ENCODE measurements at places on chromosomes 2 and 18. TPM values are rescaled to one million over a fixed set of nuclear protein-coding genes. Genes with fewer than 3 reads are reported as not detected.
A peak's percentile ranks its signal among the peaks of the same experiment; 100 is the strongest.

DNA sequence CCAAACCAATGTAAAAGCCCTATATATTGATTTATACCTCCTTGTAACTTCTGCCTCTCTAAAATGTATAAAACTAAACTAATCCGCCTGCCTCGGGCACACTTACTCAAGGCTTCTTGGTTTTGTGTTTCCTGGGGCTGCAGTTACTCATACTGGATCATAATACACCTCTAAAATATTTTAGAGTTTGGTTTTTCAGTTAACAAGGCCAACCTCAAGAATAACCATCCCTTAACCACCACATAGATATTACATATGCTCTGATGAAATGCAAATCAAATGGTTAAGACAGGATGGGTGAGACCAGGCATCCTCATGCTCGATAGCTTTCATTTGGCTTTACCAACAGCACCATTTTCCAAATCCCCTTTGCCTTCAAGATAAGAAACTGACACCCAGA lies 46.4 kb downstream of the UXS1 start:
- peaks cover 91% of the 10 kb centered on the region for H3K36me3 ChIP-seq
- H3K4me1 ChIP-seq, result peaks cover 82% of the 10 kb centered on the region
- H3K27me3 ChIP-seq, result no peaks in the 10 kb centered on the region
- H3K4me3 ChIP-seq, result peak overlapping the region; percentile 46
- DNase-seq, result peak; percentile 41
- H3K27ac ChIP-seq, result peak overlapping the region; percentile 87

GRCh38 chr2:174617120-174617519 lies 19.5 kb upstream of the WIPF1 start:
- no peaks in the 10 kb centered on the region for H3K27me3 ChIP-seq
- H3K27ac ChIP-seq, result peak overlapping the region; percentile 95
- no peak for DNase-seq
- H3K36me3 ChIP-seq, result peaks cover 72% of the 10 kb centered on the region
- H3K4me3 ChIP-seq, result peak overlapping the region; percentile 66

DNA sequence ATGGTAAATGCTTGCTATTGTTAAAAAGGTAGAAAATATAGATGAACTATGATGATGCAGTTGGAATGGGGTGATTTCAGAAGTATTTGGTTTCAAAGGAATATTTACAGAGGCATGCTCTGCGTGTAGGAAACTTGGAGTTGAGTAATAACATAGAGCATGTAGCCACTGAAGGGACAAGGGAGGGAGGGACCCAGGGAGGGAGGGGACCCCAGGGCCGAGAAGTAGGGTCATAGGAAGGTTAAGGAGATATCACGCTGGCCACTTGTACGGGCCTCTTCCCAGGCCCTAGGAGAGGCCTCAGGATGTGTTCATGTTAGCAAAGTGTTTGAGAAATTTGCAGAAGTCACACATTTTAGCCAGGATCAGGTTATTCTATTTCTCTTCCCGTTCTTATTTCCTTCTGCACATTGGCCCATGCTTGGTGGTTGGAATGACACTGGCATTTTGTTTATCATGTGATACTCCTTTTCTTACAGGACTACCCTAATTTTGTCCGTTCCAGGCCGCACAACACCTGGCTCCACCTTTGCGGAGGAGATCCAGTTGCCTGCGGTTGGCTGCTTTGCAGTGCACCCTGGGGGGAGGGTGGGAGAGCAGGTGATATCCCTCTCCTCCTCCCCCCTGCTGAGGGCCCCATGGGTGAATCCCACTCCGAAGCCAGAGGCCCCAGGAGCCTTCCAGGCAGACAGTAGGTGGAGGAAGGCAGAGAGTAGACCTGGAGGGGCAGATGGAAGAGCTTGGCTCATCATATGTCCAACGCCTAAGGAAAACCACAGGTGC lies 16.9 kb upstream of the ACKR3 start:
- no peak overlapping the region for H3K27ac ChIP-seq
- DNase-seq, result no peak
- peaks cover 84% of the 10 kb centered on the region for H3K4me1 ChIP-seq
- no peak overlapping the region for H3K4me3 ChIP-seq

- H3K36me3 ChIP-seq, result peaks cover 4% of the 10 kb centered on the region
- H3K4me1 ChIP-seq, result no peaks in the 10 kb centered on the region
- no peak for DNase-seq
Measured at GRCh38 chr2:84556190-84556589, 39.9 kb downstream of the DNAH6 start.

- H3K4me3 ChIP-seq, result no peak overlapping the region
- H3K27ac ChIP-seq, result no peak overlapping the region
- H3K27me3 ChIP-seq, result no peaks in the 10 kb centered on the region
- H3K36me3 ChIP-seq, result no peaks in the 10 kb centered on the region
- H3K4me1 ChIP-seq, result no peaks in the 10 kb centered on the region
Measured at GRCh38 chr2:132754867-132755472, 85.0 kb upstream of the LYPD1 start.

The TBR1 gene
- total RNA-seq, result 0.10 TPM

The NT5DC4 gene
- not detected for total RNA-seq

DNA sequence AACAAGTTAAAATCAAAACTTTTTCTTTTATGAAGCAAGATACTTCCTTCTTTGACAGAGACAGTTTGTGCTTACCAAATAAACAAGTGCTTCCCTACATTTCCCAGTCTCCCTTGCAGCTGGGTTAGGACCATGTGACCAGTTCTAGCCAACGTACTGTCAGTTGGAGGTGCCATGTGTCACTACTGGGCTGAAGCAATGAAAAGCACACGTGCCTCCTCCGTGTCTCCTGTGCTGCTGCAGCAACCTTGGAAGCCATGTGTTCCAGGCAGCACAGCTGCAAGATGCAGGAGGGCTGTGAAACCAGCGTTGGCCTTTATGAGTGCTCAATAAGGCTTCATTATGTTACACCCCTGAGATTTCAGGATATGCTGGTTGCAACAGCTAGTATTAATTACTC lies 93.2 kb downstream of the DHRS9 start:
- no peak for DNase-seq
- H3K4me1 ChIP-seq, result no peaks in the 10 kb centered on the region
- H3K36me3 ChIP-seq, result no peaks in the 10 kb centered on the region
- H3K4me3 ChIP-seq, result no peak overlapping the region
- H3K27me3 ChIP-seq, result peaks cover 20% of the 10 kb centered on the region

DNA sequence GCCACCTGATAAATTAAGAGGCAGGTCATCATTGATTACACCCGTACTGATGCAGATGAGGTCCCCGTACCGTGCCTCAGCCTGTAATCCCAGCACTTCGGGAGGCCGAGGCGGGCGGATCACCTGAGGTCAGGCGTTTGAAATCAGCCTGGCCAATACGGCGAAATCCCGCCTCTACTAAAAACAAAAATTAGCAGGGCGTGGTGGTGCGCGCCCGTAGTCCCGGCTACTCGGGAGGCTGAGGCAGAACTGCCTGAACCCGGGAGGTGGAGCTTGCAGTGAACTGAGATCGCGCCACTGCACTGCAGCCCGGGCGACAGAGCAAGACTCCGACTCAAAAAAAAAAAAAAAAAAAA lies 683 bp upstream of the ENOSF1 start:
- no peaks in the 10 kb centered on the region for H3K27me3 ChIP-seq
- H3K36me3 ChIP-seq, result peaks cover 27% of the 10 kb centered on the region
- DNase-seq, result no peak

GRCh38 chr2:109377976-109378375 lies 235.8 kb downstream of the SEPTIN10 start:
- H3K4me3 ChIP-seq, result no peak overlapping the region
- DNase-seq, result no peak
- H3K36me3 ChIP-seq, result no peaks in the 10 kb centered on the region

DNA sequence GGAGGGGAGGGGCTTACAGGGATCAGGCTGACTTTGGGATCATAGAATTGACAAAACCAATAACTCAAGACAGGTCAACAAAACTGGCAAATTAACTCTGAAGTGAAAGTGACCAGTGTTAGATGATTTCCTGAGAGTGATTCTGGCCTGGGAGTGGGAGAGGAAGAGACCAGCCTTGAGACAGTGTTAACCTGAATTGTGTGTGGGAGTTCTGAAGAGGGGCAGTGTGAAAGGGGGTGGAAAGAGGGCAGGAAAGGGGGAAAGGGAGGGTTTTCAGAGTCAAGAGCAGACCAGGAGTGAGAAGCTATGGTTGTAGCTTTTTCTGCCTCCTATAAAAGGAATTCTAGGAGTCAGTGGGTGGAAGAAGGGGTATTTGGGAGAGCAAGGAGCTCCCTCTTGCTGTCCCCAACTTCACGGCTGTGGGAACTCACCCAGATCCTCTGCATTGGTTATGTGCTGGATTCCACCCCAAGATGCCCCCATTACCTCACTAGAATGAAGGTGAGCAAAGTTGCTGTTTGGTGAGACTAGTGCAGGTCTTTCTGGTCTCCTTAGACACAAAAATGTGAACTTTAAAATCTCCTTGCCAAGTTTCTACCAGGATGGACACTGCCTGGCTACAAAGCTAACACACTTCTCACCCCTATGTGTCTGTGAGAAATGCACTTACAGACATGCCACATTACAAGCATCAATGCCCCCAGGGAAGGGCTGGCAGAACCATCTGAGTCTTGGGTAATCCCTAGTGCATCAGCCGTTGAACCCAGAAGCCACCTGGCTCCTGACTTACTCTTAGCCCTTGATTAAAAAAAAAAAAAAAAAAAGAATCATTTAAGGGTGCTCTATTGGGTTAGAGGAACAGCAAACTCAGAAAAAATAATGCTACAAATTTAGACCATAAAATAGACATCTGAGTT lies 61.6 kb downstream of the BMP10 start:
- H3K27me3 ChIP-seq, result no peaks in the 10 kb centered on the region
- peak overlapping the region; percentile 31 for H3K27ac ChIP-seq
- H3K4me3 ChIP-seq, result no peak overlapping the region
- DNase-seq, result peak; percentile 12
- H3K4me1 ChIP-seq, result peaks cover 23% of the 10 kb centered on the region
- peaks cover 76% of the 10 kb centered on the region for H3K36me3 ChIP-seq

- H3K27me3 ChIP-seq, result no peaks in the 10 kb centered on the region
- no peaks in the 10 kb centered on the region for H3K4me1 ChIP-seq
- H3K4me3 ChIP-seq, result no peak overlapping the region
- H3K27ac ChIP-seq, result no peak overlapping the region
- H3K36me3 ChIP-seq, result no peaks in the 10 kb centered on the region
- no peak for DNase-seq
Measured at GRCh38 chr2:190126798-190127197, 64.3 kb upstream of the MSTN start.

DNA sequence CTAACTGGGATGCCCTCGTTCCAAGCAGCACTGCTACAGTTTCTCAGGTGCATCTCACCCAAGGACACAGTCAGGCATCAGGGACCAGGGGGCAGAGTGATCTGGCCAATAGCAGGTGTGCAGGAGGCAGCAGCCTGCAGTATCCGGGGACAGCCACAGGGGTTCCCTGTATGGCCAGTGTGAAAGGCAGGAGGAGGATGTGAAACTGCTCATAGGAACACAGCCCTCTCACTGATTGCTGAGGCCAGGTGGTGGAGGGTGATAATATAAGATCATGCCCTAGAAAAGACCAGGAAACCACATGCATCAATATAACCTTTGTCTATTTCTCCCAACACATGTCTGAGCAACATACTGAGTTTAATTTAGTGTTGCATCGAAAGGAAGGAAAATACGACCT lies 112.7 kb upstream of the TACR1 start:
- DNase-seq, result no peak
- H3K27ac ChIP-seq, result no peak overlapping the region
- H3K4me1 ChIP-seq, result no peaks in the 10 kb centered on the region
- no peaks in the 10 kb centered on the region for H3K27me3 ChIP-seq
- H3K4me3 ChIP-seq, result no peak overlapping the region

The FEV gene
- total RNA-seq, result not detected

DNA sequence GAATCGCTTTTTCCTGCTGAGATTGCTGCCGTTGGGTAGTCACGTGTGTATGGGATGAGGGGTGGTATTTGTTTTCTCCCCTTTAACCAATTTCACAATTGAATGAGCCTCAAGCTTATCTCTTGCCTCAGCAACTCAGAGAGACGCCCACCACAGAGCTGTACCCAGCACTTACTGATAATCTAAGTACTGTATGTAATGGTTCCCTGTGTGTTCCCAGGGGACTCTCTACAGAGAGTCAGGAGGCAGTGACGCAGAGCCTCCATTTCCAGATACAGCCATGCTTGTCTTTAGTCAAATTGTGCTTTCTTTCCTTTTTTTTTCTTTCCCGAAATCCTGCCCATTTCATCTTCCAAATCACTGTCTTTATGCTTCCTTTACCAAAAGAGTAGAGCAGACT lies 1102.1 kb upstream of the KLHL29 start:
- H3K36me3 ChIP-seq, result no peaks in the 10 kb centered on the region
- DNase-seq, result no peak
- no peak overlapping the region for H3K4me3 ChIP-seq

DNA sequence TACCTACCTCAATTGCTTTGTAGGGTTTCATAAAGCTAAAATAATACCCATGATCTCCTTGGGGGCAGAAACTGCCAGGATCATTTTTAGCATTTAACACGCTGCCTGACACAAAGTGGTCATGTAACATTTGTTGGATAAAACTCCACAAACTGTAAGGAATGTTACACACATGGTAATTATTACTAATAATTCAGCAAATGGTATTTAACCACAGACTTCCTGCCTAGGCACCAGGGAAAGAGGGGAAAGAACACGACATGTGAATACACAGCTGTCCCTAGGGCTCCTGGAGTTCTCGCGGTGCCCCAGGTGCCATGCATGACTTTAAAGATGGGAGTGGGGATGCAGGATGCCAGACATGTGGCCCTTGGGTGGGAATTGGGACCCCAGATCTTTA lies 43.5 kb downstream of the ASAP2 start:
- H3K36me3 ChIP-seq, result no peaks in the 10 kb centered on the region
- no peak for DNase-seq
- H3K27ac ChIP-seq, result no peak overlapping the region

GRCh38 chr18:76273036-76273545 lies 222.0 kb downstream of the ZNF516 start:
- no peak for DNase-seq
- H3K27ac ChIP-seq, result no peak overlapping the region
- H3K4me1 ChIP-seq, result no peaks in the 10 kb centered on the region
- H3K4me3 ChIP-seq, result no peak overlapping the region

- H3K4me3 ChIP-seq, result no peak overlapping the region
- DNase-seq, result no peak
- peaks cover 5% of the 10 kb centered on the region for H3K27me3 ChIP-seq
- no peak overlapping the region for H3K27ac ChIP-seq
Measured at GRCh38 chr2:169065422-169065821, 3.9 kb upstream of the DHRS9 start.

The PDE1A gene
- not detected for total RNA-seq

- H3K4me1 ChIP-seq, result peaks cover 48% of the 10 kb centered on the region
- peak; percentile 55 for DNase-seq
- H3K4me3 ChIP-seq, result peak overlapping the region; percentile 59
- peak overlapping the region; percentile 84 for H3K27ac ChIP-seq
Measured at GRCh38 chr2:171247741-171248662, 87.3 kb upstream of the TLK1 start.

- peaks cover 6% of the 10 kb centered on the region for H3K4me1 ChIP-seq
- no peak overlapping the region for H3K27ac ChIP-seq
- H3K36me3 ChIP-seq, result no peaks in the 10 kb centered on the region
- no peak overlapping the region for H3K4me3 ChIP-seq
- no peak for DNase-seq
Measured at GRCh38 chr2:237652181-237652580, 24.8 kb downstream of the LRRFIP1 start.

GRCh38 chr2:217305882-217306281 lies 446.0 kb upstream of the TNP1 start:
- no peak overlapping the region for H3K4me3 ChIP-seq
- H3K36me3 ChIP-seq, result no peaks in the 10 kb centered on the region
- H3K27ac ChIP-seq, result no peak overlapping the region
- no peaks in the 10 kb centered on the region for H3K4me1 ChIP-seq

The SLC16A14 gene
- total RNA-seq, result 0.63 TPM

The IL36RN gene
- not detected for total RNA-seq

The LCT gene
- total RNA-seq, result 0.18 TPM

The HOXD9 gene
- not detected for total RNA-seq

GRCh38 chr18:75879196-75879595 lies 451.7 kb upstream of the SMIM21 start:
- no peak overlapping the region for H3K27ac ChIP-seq
- no peaks in the 10 kb centered on the region for H3K27me3 ChIP-seq
- H3K4me3 ChIP-seq, result no peak overlapping the region
- no peaks in the 10 kb centered on the region for H3K36me3 ChIP-seq
- no peak for DNase-seq

The CCDC85A gene
- not detected for total RNA-seq

All from activated CD8-positive, alpha-beta T cell treated with anti-CD3 and anti-CD28 coated beads, Interleukin-2, amount 10 ng/mL, durations not matched to agents 7 days and 5 days (primary cell).